Esophagus squamous epithelium (tissue), 5 donors: ENCODE measurements at places on chromosomes 16 and 17.

DNA sequence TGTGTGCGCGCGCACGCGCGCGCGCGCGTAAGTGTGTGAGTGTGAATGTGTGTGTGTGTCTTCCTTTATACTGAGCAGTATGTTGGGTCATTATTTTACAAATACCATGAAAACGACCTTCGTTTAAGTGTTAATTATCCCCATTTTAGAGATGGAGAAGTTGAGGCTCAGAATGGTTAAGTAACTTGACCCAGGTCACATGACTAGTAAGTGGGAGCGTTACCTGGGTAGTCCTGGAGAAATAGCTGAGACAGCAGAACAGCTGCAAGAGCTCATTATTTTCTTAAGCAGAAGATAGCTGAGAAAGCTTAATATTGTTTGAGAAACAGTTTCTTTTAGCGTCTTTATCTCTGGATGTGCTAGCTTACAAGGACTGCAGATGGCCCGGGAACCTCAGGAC lies 78.8 kb downstream of the IRX3 start:
- no peak for DNase-seq

GRCh38 chr17:1920948-1921351 lies 91.1 kb downstream of the RPA1 start:
- DNase-seq, result no peak

DNA sequence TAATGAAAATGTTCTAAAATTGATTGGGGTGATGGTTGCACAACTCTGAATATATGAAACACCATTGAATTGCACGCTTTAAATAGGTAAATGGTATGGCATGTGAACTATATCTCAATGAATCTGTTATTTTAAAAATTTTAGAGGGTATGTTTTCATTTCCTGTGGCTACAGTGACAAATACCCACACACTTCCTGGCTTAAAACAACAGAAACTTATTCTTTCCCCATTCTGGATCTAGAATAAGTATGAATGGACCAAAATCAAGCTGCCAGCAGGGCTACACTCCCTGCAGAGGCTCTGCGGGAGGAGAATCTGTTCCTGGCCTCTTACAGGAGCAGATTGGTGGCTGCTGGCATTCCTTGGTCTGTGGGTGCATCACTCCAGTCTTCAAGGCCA lies 11.3 kb upstream of the PECAM1 start:
- DNase-seq, result no peak

DNA sequence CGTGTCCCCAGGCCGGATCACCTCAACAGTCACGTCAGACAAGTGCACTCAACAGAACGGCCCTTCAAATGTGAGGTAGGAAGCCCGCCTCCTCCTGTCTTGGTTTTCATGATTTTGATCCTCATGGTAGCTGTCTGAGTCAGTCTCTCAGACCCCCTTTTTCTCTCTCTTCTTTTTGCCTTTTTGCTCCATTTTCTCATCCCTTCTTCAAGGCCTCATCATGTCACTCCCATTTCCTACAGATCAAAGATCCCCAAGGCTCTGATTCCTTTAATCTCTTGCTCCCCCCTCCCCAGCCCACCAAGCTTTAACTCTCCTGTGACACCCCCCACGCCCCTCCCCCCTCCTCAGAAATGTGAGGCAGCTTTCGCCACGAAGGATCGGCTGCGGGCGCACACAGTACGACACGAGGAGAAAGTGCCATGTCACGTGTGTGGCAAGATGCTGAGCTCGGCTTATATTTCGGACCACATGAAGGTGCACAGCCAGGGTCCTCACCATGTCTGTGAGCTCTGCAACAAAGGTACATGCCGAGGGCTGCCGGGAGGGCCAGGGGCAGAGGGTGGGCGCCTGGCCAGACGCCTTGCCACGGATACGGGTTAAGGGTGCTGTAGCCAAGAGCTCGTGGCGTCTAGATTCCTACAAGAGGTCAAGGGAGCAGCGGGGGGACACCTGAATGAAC lies 2.0 kb downstream of the MAZ start:
- no peak for DNase-seq

DNA sequence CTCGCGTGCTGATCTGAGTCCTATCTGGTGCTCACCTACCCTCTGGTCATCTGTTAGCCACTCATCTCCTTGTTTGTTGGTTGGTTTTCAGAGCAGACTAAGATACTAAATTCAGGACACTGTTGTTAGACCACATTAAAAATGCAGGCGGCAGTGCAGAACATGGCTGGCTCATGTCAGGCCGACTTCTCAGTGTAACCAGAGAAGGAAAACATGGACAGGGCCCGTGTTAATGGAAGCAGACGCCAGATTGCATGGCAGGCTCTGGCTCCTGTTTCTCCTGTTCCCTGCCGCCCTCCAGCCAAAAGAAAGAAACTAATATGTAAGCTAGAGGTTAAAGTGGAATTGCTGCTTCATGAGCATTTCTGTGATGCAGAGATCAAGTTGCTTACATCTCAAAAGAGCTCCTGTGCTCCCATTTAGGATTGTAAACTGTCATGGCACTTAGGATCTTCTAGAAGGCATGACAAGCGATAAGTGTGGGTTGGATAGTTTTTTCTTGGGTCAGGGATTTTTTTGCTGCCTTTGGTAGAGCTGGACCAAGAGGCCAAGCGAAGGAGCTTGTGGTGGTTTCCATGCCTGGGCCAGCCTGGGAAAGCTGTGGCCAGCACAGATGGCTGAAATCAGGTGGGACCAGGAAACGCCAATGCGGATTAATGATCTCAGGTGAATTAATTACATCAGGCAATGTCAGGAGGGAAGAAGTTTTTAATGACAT lies 56.1 kb downstream of the YPEL2 start:
- DNase-seq, result no peak

DNA sequence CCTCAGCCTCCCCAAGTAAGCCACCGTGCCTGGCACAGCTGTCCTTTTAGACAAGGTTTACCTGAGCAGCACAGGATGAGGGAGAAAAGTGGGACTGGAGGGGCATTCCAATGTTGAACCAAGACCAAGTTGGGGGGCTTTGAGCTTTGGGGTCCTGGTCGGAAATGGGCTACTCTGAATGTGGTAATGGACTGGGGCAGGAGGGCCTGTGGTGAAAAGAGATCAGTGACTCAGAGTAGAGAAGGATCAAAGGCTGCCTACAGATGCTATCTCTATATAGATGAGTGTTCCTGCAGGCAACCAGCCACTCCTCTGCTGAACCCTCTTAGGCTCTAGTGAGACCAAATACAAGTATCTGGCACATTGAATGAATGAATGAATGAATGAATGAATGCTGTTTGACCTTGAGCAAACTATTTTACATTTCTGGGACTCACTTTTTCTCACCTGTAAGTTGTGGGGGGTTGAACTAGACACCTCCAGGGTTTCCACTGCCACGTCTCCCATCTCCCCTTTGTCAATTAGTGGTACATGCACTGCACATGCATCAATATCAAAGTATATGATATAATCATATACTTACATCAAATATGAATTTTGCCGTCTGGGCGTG lies 26.3 kb upstream of the ETV4 start:
- no peak for DNase-seq

GRCh38 chr17:36117505-36118382 lies 14.1 kb downstream of the CCL4 start:
- no peak for DNase-seq

- no peak for DNase-seq
Observed at GRCh38 chr16:2278956-2279800, 11.3 kb upstream of the RNPS1 start.

DNA sequence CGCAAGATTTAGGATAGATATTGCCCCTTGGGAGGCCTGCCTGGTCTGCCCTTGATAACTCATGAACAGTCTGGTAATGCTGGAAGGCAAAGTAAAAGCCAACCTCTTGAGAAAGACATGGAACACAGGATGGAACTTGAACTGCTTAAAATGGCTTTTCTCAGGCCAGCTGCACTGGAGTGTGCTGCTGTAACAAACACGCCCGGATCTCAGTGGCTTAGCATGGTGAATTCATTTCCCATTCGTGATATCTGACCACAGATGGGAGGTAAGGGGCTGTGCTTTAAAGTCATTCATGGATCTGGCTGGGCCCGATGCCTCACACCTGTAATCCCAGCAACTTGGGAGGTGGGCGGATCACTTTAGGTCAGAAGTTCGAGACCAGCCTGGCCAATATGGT lies 113.2 kb downstream of the WWOX start:
- no peak for DNase-seq

DNA sequence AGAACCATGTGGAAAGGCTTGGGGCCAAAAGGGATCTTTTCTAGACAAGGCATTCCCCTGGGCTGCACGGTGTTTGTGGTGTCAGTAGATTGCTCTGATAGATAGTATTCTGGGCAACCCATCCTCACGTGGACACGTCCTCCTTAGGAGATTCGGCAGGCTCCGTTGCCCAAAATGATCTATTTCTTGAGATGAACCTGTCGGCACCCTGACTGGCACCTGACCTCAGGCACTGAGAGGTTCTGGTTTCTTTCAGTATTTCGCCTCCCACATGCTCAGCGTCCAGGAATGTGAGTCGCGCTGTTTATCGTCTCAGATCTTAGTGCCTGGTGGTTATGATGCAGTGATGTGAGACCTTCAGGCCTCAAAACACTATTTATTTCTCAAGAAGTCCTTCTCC lies 89.7 kb downstream of the MARCHF10 start:
- DNase-seq, result no peak

DNA sequence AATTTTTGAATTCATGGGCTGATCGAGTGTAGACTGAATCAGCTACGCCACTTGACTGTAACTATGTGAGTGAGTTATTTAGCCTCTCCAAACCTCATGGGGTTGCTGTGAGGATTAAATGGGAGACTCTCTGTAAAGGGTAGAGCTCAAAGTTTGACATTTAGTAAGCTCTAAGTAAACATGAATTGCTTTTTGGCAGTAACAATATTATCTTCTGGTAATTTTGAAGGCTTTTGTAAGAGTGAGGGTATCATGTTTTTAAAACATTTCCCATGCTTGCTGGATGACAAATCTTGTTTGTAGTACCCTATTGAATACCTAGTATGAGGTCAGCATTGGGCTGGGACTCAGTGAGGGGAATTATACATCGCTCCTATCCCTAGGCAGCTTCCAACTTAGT lies 35.3 kb downstream of the MRTFB start:
- DNase-seq, result no peak

GRCh38 chr16:87541147-87541871 lies 48.5 kb upstream of the ZCCHC14 start:
- DNase-seq, result no peak

DNA sequence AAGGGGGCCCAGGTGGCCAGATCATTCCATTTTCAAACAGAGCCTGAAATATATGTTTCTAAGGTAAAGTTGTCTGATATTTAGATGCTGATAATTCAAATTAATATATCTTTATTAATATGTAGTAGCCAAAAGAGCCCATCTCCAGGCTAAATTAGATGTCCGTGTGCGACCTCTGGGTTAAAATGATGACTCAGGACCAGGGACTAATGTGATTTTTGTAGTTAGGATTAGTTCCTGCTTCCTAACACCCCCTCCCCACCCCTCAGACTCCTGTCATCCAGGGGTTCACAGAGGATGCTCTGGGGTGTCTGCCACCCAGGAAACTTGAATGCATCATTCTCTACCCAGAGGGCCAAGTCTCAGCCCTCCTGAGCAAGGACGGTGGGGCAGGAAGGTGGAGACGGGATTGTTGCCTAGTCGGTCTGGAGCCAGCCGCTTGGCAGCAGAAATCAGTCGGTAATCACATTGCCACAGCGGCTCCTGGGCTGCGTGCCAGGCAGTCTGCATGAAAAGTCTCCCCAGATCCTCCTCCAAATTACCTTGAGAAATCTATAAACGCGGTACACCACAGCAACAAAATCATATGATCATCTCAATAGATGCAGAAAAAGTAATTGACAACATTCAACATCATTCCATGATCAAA lies 29.8 kb downstream of the CNGB1 start:
- no peak for DNase-seq

GRCh38 chr17:17295141-17295540 lies 8.0 kb upstream of the NT5M start:
- DNase-seq, result no peak

- DNase-seq, result no peak
Observed at GRCh38 chr16:84449156-84450140, 55.0 kb downstream of the MEAK7 start.

GRCh38 chr16:49681217-49681883 lies 174.6 kb downstream of the ZNF423 start:
- no peak for DNase-seq

- DNase-seq, result no peak
Observed at GRCh38 chr17:57543230-57543629, 201.9 kb downstream of the CCDC182 start.

DNA sequence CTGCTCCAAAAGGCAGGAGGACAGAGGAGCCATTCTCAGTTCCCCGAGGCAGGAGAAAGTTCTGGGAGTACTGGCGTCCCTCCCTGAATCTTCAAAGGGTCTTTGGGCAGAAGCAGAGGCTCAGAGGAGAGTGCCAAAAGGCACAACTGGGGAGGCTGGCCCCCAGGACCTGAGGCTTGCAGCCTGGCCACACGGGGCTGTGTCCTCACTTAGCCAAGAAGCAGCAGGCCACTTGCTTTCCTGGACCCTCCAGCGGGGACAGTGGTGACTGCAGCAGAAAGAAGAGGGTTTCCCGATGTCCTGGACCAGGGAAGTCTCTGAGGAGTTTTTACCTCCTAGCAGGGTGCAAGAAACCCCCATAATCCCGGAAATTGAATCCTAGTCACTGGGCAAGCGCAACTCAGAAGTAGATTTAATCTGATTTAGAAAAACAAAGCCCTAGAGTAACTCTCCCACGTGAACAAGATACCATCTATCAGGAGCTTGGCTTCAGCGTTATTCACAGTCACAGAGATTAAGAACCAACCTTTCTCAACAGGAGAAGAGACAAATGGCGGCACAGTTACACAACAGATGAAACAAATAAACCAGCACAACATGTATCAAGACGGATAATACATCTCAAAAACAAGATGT lies 25.5 kb upstream of the BCO1 start:
- no peak for DNase-seq

GRCh38 chr16:12096828-12097522 lies 120.4 kb downstream of the SNX29 start:
- DNase-seq, result no peak

DNA sequence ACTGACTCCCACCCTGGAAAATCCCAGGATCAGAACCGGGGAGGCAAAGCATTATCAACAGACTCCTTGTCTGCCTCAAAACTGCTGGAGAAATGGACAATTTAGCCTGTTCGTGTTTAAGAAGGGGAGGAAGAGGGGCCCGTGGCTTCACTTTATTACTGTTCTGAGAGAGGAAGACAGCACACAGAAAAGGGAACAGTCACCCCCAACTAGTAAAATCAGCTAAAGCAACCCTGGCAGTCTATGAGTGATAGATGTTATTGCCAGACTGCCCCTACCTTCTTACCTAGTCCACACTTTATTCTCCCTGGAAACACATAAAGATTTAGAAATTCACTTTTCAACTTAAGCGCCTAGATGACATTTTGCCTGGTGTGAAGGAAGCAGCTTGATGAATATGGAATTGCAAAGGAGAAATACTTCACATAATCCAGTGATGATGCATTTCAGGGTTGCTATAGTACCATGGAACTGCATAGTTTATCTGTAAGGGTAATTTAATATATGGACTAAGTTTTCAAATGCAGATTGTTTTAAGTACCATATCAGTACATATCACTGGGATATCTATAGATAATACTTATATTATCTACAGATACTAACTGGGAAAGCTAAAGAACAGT lies 36.9 kb upstream of the TRAP1 start:
- DNase-seq, result no peak

- no peak for DNase-seq
Observed at GRCh38 chr17:77326076-77326591, 185.4 kb downstream of the SEC14L1 start.
